Activated T-cell treated with anti-CD3 and anti-CD28 coated beads for 24 hours (primary cell): ENCODE measurements at places on chromosomes 16 and 17.

DNA sequence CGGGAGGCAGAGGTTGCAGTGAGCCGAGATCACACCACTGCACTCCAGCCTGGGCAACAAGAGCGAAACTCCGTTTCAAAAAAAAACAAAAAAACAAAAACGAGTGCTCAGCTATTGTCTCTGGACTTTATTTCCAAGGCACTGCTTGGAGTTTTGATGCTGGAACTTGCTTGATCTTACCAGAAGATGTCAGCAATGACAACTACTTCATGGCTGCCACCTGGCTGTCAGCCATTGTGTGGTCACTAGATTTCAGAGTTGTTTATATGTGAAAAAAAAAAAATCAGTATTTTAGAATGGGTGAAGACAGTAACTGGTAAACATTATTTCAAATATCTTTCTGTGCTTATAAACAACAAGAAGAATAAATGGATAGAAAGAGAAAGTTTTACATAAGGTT is 26.3 kb upstream of the OR4D1 start:
- no peak for DNase-seq

DNA sequence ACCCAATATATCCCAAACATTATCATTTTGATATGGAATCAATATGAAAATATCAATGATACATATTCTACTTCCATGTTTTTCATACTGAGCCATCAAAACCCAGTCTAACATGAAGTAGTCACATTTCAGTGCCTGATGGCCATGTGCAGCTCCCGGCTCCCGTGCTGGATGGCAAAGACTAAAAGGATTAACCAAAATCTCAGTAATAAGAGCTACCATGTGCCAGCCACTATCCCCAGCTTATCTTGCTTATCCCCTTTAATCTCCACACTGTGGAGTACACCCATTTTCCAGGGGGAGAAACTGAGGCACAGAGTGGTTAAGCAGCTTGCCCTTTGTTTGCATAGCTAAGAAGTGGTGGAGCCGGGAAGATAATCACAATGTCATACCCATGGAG is 9.2 kb downstream of the CD300LG start:
- no peak for DNase-seq

GRCh38 chr17:61786088-61786487 is 77.2 kb downstream of the BRIP1 start:
- DNase-seq = no peak

DNA sequence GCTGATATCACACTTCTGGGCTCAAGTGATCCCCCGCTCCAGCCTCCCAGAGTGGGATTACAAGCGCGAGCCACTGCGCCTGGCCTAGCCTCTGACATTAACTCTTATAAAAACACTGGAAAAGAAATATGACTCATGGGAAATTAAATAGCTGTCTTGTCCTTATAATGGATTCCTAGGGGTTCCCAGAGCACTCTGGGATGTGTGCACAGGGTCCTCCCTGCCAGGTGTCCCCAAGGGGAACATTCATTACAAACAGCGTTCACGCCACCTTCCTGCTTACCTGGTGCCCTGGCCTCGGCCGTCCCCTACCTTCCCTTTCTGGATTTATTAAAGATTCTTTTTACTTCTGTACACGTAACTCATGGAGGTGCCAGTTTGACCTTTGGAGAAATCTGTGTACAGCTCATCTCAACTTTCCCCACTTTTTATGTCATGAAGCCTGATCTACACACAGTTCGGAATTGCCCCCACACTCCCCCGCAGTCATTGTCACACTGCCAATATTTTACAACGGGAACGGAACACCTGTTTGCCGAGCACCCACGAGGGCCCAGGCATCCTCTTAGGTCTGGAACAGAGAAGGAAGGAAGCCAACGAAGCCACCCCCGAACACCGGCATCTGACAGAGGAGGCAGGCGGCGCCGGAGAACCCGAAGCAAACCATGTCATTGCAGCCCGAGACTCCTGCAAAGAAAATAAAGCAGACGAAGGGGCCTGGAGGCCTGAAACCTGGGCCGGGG is 39.7 kb upstream of the MEAK7 start:
- DNase-seq = peak; percentile 33

DNA sequence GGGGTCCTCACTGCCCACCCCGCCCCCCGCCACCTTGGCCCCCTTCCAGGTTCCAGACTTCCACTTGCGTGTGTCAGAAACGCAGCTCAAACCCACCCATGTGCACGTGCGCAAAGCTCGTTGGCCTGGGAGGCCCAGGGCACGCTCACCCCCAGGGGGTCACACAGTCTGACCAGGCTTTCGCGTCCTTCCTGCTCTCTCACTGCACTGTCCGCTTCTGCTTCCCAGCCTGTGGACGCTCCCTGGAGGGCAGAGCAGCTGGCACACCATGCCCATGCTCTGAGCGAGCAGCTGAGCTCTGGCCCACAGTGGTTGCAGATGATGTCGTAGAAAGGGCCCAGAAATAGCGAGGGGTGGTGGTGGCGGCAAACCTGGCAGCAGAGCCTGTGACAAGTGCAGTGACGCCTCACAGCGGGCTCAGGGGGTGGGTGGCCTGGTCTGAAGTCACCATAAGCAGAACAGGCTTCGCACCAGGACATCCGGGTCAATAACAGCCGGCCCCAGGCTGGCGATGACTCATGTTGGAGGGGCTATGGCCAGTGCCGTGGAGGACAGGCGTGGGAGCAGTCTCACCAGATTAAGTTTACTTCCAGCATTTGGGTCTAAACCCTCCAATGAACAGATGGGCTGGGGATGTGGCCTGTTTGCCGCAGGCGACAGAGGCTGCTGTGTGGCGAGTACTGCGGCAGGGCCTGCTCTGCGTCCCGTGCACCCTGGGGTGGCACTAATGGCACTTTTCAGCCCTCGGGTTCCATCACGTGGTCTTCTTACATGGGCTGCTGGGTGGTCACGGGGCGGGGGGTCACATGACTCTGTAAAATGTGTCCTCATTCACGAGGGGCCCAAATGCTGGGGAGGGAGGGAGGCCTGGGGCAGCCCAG is 49.0 kb downstream of the NT5M start:
- no peak for DNase-seq

- no peak for DNase-seq
Observed at GRCh38 chr16:14505846-14506245, 124.2 kb downstream of the PARN start.

DNA sequence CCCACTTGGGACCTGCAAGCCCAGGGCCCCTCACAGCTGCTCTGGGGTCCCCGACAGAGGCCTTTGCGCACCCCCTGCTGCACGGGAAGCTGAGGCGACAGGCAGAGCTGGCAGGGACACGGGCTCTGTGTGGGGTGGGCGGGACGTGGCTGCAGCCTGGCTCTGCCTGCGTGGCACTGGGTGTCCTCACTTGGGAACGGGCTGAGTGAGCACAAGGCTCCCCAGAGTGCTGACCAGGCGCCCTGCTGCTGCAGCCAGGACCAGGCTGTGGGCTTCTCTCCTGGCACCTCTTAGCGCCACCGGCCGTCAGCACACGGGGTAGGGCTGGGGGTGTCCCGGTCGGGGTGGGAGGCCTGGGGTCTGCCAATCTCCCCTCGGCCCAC is 6.6 kb downstream of the C1QTNF8 start:
- no peak for DNase-seq

DNA sequence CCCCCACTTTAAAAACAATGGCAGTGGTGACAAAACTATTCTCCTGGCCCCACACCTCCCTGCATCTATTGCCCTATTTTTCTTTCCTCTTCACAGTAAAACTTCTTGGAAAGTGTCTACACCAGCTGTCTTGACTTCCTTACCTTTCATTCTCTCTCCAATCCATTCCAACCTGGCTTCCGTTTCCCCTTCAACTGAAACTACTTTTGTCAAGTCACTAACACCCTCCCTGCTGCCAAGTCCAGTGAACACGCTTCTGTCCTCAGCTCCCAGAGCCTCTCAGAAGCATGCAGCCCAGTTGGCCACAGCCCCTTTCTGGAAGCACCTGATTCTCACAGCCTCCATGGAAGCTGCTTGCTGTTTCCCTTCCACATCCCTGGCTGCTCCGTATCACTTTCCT is 4.0 kb upstream of the SCN4A start:
- no peak for DNase-seq

DNA sequence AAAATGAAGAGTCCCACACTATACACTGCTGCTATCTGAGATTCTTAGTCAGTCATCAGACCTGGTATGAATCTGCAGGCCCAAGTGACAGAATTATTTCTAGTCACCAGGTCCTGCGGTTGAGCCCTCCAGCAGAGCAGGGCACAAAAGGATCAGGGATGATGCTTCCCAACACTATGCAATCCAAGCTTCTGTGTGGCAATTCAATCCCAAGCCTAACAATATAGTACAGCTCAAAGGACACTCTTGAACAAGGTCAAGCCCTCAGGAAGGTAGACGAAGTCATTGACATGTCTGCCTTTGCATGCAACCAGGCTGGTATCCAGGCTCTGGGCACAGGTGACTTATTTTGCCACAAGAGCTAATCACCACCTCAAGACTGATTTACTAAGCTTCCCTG is 5.8 kb downstream of the DCUN1D3 start:
- DNase-seq = no peak

DNA sequence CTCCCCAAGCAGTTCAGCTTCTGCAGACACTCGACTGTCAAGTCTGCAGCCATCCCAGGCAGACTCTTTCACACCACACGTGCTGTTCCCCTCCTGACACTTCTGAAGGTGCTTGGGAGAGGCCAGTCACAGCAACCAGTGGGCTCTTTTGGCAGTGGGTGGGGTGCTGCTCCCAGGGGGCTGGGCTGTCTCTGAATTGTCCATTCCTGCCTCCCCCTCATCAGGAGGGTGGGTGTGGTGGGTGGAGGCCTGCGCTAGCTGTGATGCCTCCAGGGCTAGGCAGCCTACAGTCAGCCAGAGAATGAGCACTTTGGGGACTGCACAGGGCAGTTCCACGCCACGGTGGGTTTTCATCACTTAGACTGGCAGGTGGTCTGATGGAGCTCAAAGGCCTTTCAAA is 10.3 kb downstream of the STARD3 start:
- DNase-seq = no peak

DNA sequence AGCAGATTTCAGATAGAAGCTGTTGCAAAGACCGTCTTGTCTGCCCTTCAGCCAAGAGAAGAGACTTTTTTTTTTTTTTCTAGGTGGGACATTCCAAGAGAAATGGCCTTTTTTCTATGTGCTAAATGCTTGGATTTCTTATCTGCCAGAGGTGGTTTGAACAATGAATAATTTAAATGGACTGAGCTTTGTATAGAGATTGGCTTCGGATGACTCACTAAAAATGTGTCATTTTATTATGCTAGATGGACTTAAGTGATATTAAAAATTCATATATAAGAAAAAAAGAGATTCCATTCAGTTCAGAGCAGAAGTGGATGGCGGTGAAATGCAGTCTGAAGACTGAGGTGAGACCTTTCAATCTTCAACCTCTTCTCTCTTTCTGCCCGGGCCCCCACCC is 58.4 kb downstream of the MEAK7 start:
- DNase-seq = no peak

GRCh38 chr17:50475362-50475761 is 3.3 kb upstream of the RSAD1 start:
- DNase-seq = no peak

GRCh38 chr17:72946156-72946555 is 146.3 kb downstream of the SLC39A11 start:
- DNase-seq = no peak

GRCh38 chr17:10899281-10899680 is 61.4 kb upstream of the PIRT start:
- DNase-seq = no peak

- DNase-seq = peak; percentile 49
Observed at GRCh38 chr16:23182206-23182678, 303 bp upstream of the SCNN1G start.

- no peak for DNase-seq
Observed at GRCh38 chr16:81542609-81543570, 98.3 kb downstream of the CMIP start.
